NCI-H187 treated with DMSO at 0.1 percent for 48 hours (cell line): ENCODE measurements at places on chromosomes 2 and 18.

- DNase-seq: no peak
Observed at GRCh38 chr2:168247341-168248261, at the start of gene STK39. STK39 (minus strand) TSS chr2:168247595; CDS start chr2:168247435, 160 bp downstream.

DNA sequence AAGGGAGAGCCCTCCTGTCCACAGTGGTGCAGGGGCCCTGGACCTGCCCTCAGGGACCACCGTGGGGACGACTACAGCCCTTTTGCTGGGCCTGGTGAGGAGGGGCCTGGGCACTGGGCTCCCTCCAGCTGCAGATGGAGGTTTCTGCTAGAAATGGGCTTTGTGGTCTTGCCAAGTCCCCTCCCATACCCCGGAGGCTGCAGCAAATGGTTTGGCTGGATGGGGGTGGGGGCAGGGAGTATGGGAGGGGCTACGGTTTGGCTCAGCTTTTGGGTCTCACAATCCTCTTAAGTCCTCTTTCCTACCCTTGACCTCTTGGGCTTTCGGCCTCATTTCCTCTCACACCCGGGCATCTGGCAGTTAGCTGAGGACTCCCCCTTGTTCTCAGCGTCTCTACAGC is 21.7 kb downstream of the TET3 start:
- DNase-seq: no peak

- no peak for DNase-seq
Observed at GRCh38 chr2:46268196-46268595, 29.0 kb upstream of the EPAS1 start.

- no peak for DNase-seq
Observed at GRCh38 chr2:69720404-69720803, 21.5 kb upstream of the ANXA4 start.

DNA sequence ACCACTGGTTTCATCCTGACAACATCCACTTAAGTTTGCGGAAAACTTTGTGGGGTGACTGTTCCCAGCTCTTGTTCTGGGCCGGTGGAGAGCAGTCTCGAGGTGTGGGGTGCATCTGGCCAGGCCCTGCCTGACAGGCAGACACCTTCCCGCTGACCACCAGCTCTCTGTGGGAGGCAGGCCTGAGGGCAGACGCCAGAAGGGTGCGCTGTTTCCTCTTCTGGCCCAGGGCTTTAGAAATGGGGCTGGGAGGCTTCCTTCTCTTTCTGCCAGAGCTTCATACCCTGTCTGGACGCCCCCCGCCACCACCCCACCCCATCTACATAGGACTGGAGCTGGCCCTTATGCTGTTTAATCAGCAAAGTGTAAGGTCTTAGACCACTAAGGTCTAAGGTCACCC is 263.8 kb downstream of the LOXHD1 start:
- DNase-seq: no peak
